Activated naive CD4-positive, alpha-beta T cell treated with anti-CD3 and anti-CD28 coated beads for 36 hours (primary cell): ENCODE measurements at places on chromosomes 5 and 9.

GRCh38 chr5:140342896-140343295 lies 3.5 kb downstream of the HBEGF start:
- DNase-seq: no peak

DNA sequence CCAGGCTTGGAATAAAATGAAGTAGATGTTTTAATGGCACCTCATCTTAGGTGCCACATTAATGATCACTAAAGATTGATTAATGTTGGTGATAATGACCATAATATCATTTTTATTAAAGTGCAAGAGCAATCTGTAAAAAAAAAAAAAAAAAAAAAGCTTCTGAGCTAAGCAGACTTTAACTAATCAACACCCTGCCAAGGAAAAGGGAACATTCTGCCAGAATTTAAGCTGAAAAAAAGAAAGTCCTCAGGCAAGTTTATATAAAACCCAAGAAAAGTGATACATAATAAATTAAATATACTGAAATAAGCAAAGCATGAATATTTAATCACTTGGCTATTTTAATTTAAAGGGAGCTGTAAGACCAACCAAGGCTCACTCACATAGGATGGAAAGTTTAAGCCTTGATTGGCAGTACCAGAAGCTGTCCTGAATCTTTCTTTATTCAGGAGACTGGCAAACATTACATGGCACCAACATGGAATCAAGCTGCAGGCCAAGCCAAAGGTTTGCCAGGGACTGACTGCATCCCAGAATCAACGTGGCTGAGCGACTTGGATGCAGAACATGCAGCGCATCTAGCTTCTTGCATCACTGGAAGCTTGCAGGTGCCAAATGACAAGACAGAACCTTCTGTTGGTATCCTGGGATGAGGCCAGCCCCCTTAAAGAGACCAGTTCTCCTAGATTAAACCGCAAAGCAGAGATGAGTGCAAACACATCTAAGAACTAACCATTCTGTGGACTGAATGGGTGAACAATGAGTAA lies 413.6 kb downstream of the ENC1 start:
- DNase-seq: no peak

GRCh38 chr9:73216100-73216499 lies 64.4 kb downstream of the ANXA1 start:
- DNase-seq: peak; percentile 14

- no peak for DNase-seq
Measured at GRCh38 chr5:14757850-14758249, 93.3 kb downstream of the OTULIN start.

DNA sequence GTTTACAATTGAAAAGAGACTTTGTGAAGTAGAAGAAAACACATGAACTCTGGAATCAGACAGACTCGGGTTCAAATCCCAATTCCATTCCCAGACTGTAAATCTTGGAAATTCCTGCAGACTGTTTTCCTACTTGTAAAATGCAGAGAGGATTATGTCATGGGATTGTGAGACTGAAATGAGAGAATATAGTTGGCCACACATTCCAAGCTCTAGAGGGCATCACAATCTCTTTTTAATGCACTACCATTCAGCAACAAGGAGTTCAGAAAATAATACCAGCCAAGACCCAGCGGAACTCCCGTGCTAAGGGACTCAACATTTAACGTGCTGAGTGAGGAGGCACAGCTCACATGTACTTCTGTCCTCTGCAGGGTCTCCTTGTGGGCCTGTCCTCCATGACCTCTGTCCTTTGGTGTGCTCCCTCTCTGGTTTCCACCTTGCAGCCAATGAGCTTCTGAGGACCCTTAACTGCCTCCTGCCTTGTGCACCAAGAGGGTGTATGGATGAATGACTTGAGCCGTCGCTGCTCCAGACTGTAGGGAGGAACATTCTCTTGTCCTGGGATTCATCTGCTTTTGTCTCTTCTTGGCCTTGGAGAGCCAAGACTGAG lies 263.5 kb downstream of the NTRK2 start:
- DNase-seq: no peak

- no peak for DNase-seq
Measured at GRCh38 chr5:107499237-107499636, 171.5 kb downstream of the EFNA5 start.

- DNase-seq: no peak
Measured at GRCh38 chr5:114437936-114438335, 76.1 kb downstream of the KCNN2 start.

DNA sequence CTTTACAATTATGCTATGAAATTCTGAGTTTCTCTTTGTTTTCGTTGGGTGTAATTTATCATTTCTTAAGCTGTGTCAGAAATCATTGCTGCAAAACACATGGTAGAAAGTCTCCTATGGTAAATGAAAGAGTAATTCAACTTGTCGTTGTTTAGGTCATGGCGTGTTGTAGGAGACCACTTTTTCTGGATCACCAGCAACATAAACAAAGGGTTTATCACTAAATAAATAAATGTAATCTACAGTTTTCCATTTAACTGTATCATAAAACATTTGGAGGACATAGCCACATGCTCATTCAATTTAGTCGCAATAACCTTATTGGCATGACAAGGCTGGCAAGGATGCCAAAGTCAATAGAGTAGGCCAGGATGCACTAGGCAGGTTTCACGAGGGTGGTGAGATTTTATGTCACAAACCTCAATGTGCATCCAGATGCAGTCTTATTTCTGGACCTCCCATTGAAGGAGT lies 154.4 kb upstream of the ERCC6L2 start:
- DNase-seq: no peak

DNA sequence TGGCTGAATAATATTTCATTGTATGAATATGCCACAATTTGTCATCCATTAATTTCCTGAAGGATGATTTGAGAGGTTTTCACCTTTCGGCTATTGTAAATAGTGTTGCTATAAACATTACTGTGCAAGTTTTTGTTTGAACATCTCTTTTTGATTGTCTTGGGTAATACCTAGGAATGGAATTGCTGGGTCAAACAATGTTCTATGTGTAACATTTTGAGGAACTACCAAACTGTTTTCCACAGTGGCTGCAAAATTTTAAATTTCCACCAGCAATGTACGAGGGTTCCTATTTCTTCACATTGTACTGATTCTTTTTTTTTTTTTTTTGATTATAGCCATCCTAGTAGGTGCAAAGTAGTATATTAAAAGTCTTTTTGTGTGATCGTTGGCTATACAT lies 63.8 kb upstream of the ANKH start:
- DNase-seq: no peak

GRCh38 chr5:119527351-119527750 lies 75.1 kb downstream of the HSD17B4 start:
- DNase-seq: no peak

DNA sequence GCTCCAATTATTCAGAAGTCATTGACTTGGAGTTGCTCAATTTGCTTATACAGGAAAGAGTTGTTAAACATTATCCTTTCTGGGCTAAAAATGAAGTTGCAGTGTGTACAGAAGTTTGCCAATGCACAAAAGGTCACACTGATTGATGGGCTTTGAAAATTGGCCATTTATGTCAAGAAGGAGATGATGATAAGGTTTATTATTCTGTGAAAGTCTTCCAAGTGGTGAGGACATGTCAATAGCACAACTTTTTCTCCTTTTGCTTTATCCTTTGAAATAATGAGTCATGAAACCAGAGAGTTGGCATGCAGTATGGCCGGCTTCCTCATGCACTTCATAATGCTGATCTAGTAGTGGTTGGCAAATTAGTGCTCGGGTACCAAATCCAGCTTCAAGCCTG lies 848.5 kb upstream of the WWC1 start:
- no peak for DNase-seq

DNA sequence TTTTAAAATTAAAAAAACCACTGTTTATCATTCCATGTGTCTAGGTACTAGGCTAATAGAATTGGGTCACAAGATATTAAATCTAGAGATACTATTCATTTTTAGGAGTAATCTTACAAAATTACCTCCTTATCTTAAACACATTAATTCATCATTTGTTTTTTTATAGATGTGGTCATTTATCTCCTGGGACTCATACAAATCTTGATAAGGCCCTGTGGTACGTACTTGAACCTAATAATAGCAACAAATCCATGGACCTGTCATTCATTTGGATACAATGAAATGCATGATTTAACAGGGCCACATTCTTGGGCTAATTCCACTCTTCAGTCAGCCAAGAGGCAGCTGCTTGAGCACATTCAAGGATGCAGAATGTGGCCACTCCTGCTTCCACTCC lies 66.4 kb upstream of the MARCHF11 start:
- no peak for DNase-seq

- DNase-seq: no peak
Measured at GRCh38 chr5:40483316-40483715, 196.4 kb upstream of the PTGER4 start.

DNA sequence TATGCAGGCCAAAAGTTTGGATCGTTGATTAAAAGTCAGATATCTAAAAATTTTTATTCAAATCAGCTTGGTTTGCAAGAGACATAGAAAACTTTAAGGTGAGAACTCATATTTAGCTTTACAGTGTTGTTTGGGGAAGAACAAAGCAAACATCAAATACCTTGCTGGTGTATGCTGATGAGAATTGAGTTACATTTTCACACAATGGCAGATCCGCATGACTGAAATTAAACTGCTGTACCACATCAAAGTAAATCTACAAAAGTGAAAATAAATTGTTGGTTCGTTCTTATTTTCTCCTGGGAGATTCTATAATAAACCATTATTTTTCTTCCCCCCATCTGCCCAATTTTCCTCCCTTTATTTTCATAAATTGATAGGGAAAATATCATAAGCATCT lies 198.2 kb upstream of the PCSK5 start:
- DNase-seq: no peak

- DNase-seq: no peak
Measured at GRCh38 chr9:135667463-135668001, 4.4 kb downstream of the LCN9 start.

- DNase-seq: peak; percentile 49
Measured at GRCh38 chr5:4700069-4700468, 440.1 kb upstream of the ADAMTS16 start.

DNA sequence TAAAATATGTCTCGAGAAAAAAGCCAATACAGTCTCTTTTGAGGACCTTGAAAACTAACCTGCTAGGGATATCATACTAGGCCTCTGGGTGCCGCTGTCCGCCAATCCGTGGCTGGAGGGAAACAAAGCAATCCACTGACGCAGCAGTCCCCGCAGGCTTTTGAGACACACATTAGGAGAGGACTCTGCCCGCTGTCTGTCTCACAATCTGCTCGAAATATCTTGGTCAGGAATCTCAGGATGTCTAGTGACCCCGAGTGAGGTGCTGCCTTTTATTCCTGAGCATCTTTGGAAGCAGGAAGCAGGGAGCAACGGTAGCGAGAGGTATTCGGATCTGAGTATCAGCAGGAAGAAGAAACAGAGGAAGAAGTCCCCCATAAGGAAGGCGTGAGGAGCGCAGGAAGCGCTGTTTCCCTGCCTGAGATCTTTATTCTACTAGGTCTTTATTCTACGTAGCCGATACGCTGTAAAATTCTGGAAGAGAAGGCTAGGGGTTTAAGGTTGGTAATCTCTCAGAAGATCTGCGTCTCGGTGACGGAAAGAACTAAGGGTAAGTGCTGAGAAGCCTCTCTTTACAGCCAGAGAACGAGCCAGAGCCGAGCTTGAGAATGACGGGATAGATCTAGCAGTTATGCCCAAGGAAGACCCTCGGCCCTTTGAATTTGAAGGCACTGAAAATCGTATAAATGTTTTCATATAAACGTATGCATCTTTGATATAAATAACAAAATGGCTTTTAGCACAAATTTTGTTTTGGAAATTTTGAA lies 4.0 kb upstream of the PCDHGA1 start:
- DNase-seq: peak; percentile 82

- DNase-seq: no peak
Measured at GRCh38 chr9:129177443-129177790, 644 bp downstream of the IER5L start.

DNA sequence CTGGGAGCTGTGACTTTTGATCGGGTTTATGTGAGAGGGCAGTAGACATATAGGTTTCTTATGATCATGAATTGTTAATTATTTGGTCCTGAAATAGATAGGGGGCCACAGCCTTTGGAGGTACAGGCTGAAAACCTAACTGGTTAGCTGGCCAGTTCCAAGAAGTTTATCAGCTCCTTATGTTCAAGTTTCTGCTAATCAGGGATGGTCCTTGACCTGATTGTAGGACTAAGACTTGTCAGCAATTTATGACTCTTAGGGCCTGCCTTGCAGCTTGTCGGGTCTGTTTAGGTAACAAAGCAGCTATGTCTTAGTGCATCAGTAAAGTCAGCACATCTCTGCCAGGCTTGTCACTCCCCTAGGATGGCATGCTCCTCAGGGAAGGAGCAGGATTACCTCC lies 151.8 kb upstream of the RUSC2 start:
- no peak for DNase-seq

DNA sequence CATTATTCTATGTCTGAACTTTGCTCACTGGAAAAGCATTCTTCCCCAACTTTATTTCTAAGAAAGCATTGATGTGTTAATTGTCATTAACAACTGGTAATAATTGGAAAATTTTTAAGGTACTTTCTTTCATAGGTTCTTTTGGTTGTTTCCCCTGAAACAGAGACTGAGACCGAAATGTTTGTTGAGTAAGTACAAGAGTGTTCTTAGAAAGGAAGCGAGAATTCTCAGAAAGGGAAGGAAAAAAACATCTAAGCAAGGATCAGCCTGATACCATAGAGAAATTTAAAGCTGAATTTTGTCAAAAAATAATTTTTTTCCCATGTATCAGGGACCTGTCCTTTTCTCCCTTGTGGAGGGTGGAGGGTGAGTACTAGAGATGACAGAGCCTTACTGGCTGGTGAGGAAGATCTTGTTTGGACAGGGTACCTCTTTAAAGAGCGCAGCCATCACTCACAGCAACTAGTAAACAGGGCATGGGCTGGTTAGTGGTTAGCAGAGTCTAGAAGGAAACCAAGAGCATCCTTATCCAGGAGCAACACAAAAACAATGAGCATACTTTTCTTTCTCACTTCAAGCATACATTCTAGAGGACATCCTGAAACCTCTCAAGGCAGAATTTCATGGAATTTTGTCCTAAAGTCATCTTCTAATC lies 898.5 kb downstream of the DNAH5 start:
- no peak for DNase-seq

DNA sequence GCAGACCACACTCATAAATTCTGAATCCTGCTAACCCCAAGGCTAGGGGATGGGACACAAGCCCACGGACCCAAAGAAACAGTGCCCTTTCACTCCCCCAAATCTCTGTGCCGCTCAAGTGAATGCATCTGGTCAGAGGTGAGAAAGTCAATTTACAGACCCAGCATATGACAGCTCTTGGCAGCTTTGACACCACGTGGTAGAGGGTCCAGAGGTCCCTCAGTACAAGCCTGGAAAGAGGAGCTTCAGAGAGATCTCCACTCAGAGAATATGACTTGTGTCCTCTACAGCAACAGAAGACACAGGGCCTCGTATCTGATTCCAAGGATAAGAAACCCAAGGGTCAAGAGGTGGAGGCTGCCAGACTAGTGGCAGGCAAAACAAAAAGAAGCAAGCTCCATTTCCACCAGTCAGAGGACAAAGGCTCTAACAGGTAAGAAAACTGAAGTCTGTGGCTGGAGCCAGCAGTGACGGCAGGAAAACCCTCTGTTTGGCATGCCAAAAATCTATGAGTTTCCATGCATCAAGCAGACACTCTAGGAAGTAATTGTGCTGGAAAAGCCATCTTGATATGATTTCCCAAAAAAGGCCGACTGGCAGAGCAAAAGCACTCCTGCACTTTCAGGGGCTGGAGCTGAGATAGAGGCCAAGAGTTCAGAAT lies 138.7 kb downstream of the UGCG start:
- no peak for DNase-seq
